ENCODE measurements at places on chromosomes 12 and 14.

DNA sequence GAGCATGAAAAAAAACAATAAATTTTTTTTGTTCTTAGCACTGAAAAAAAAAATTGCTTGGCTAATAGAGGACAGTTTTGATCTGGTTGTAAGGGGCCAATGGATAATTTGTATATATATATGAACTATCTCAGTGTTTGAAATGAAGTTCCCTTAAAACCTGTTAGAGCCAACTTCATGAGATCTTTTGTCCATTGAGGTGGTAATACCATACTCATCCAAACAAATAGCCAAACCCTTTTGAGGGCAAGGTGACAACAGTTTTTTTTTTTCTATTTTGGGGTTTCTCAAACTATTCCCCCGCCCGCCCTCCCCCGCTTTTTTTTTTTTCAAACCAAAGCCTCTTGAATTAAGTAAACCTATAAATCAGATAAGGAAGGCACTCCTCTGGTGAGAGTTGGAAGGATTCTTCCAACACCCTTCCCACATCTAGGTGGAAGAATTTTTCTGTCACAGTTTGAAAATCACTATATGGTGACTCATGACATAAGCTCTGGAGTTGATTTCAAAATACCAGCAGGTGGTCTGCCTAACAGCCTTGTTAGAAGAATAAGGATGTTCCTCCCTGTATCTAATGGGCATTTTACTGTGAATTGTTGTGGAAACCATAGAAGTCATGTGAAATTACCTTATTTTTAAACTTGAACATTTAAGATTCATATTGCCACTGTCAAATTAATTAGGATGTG lies 10.2 kb downstream of the ARHGAP5 start:
- no peak for DNase-seq

GRCh38 chr14:99252443-99252939 lies 19.5 kb downstream of the BCL11B start:
- DNase-seq, result no peak

- DNase-seq, result no peak
These were observed 11.4 kb downstream of the DLGAP5 start for GRCh38 chr14:55180006-55180405.

DNA sequence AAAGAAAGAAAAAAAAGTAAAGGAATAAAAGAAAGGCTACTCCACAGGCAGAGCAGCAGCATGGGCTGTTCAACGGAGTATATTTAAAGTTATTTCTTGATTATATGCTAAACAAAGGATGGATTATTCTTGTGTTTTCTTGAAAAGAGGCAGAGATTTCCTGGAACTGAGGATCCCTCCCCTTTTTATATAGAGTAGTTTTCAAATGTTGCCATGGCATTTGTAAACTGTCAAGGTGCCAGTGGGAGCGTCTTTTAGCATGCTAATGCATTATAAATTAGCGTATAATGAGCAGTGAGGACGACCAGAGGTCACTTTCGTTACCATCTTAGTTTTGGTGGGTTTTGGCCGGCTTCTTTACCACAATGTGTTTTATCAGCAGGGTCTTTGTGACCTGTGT lies 383.0 kb downstream of the PCNX1 start:
- no peak for DNase-seq

DNA sequence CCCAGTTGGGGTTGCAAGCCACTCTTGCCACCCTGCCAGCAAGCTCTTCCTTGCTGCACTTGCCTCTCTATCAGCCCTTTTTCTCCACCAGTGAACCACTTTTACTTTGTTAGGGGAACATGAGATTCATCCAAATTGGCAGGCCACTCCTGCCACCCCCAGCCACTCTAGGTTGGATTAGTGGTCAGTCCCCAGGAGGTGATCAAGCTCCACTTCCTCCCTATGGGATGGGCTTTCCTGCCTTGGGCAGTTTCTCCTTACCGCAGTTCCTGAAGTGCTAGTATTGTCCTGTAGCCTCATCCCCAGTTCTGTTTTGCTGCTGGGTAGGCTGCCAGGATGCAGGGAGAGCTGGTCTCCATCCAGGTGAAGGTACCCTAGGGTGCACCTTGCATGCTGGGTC lies 104.5 kb downstream of the ALG10 start:
- DNase-seq, result no peak

DNA sequence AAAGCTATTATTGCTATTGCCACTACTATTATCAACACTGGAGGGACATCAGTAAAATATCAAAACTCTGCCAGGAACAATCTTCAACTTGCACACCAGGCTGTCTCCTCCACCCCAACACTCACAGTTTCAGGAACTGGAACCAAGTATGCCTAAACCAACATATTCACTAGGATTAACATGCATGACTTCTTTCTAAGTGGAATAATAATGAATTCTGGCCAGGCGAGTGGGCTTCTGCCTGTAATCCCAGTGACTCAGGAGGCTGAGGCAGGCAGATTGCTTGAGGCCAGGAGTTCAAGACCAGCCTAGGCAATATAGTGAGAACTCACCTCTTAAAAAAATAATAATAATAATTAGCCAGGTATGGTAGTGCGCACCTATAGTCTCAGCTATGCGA lies 58.1 kb downstream of the TBX5 start:
- DNase-seq, result no peak

DNA sequence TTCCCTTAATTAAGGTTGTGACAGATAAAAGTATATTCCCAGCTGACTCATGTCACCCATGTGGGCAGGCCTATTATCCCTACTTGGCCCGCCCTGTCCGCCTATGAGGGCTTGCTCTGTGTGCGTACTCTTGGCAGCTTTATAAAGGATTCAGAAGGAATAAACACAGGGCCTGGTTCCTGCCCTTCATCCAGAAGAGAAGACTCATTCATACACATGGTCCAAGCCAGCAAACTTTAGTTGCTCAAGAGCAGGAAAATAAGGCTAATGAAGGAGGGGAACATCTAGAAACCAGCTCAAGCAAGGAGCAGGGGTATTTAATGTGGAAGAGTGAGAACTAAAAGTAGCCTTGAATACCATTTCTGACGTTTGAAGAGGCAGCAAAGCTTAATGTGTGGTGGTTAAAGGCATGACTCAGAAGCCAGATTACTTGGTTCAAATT lies 141.9 kb downstream of the CRADD start:
- peak; percentile 75 for DNase-seq

- DNase-seq, result no peak
These were observed 93.2 kb upstream of the SOX5 start for GRCh38 chr12:24042651-24043050.

DNA sequence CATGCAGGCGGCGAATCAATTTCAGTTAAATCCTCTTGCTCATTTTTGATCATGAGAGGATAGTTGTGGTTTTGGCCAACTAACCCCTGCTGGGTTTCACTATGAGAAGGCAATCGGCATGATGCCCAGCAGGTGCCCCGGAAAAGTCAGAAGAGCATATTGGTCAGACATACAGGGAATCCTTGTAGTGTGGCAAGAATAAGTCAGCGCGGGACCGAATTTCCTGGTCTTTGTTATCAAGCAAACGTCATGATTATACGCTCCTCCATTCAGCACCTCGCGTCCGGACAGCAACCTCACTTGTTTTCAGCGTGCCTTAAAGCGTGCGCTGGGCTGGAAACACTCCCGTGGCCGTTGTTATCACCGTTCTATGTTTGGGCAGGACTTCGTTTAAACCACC lies 1.8 kb downstream of the TBC1D30 start:
- peak; percentile 66 for DNase-seq

- DNase-seq, result no peak
These were observed 50.7 kb downstream of the LIN52 start for GRCh38 chr14:74135426-74135825.

DNA sequence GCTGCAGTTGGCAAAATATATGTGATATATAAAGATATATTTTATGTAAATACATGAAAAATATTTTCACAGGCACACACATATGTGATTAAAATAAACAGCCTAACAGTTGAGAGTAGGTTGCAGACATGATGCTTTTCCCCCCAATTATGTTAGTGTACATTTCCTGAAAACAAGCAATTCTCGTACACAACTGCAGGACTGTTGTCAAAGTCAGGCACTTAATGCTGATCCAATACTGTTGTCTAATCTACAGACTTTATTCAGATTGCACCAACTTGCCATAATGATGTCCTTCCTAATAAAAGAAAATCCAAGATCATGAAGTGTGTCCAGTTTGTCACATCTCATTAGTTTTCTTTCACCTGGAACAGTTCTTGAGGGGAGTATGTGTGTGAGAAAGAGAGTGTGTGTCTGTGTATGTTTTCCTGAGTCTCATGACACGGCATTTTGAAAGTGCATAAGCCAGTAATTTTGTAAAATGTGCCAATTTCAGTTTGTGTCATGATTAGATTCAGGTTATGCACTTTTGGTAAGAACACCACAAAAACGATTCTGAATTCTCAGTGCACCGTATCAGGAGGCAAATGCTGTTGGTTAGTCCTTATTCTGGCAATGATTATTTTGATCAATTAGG lies 16.5 kb upstream of the SEL1L start:
- DNase-seq, result no peak

GRCh38 chr14:105118646-105119407 lies 49.7 kb downstream of the JAG2 start:
- DNase-seq, result no peak

GRCh38 chr12:113048716-113049127 lies 7.8 kb upstream of the DTX1 start:
- DNase-seq, result peak; percentile 42

DNA sequence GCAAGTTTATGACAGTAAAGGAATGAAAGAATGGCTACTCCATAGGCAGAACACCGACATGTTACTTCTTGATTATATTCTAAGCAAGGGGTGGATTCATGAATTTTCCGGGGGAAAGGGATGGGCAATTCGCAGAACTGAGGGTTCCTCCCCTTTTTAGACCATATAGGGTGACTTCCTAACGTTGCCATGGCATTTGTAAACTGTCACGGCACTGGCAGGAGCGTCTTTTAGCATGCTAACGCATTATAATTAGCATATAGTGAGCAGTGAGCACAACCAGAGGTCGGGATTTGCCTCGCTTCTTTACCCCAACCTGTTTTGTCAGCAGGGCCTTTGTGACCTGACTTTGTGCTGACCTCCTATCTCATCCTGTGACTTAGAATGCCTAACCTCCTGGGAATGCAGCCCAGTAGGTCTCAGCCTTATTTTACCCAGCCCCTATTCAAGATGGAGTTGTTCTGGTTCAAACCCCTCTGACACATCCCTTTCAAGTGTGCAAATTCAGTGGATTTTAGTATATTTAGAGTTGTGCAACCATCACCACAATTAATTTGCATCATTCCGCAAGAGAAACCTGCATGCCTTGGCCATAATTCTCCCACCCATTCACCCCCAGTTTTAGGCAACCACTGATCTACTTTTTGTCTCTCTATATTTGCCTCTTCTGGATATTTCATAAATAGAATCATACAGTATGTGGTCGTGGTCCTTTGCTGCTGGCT lies 27.4 kb downstream of the PALS1 start:
- DNase-seq, result no peak

GRCh38 chr14:76314521-76315034 lies 61.4 kb upstream of the ESRRB start:
- DNase-seq, result no peak

Measured in left ventricle myocardium superior (tissue), 1 donor.